Mesothelial cell of epicardium (in vitro differentiated cells): ENCODE measurements at places on chromosomes 7 and 10. TPM values are rescaled to one million over a fixed set of nuclear protein-coding genes. Genes with fewer than 3 reads are reported as not detected.

DNA sequence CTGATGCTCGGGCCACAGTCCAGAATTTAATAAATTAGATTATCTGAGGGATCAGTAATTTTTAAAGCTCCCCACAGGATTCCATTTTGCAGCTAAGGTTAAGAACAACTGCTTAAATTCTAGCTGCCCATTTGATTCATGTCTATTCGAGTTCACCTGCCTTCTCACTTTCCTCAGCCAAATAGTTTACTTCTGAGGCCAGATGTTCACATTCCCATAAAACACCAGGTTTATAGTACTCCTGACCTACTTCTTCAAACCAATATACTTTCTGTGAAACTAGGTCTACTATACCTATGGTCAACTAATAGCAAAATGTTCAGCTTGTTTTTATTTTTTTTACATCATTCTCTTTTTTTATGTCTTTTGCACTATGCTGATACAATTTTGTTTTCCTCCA is 86.3 kb downstream of the GPR158 start:
- no peaks in the 10 kb centered on the region for H3K36me3 ChIP-seq
- peaks cover 26% of the 10 kb centered on the region for H3K4me1 ChIP-seq
- DNase-seq = no peak
- H3K27ac ChIP-seq = peak overlapping the region; percentile 32
- no peaks in the 10 kb centered on the region for H3K27me3 ChIP-seq

- H3K4me1 ChIP-seq = peaks cover 71% of the 10 kb centered on the region
- H3K36me3 ChIP-seq = no peaks in the 10 kb centered on the region
- no peak for DNase-seq
- peak overlapping the region; percentile 42 for H3K4me3 ChIP-seq
- peak overlapping the region; percentile 93 for H3K27ac ChIP-seq
Measured at GRCh38 chr10:95459446-95460045, 101.6 kb downstream of the SORBS1 start.

DNA sequence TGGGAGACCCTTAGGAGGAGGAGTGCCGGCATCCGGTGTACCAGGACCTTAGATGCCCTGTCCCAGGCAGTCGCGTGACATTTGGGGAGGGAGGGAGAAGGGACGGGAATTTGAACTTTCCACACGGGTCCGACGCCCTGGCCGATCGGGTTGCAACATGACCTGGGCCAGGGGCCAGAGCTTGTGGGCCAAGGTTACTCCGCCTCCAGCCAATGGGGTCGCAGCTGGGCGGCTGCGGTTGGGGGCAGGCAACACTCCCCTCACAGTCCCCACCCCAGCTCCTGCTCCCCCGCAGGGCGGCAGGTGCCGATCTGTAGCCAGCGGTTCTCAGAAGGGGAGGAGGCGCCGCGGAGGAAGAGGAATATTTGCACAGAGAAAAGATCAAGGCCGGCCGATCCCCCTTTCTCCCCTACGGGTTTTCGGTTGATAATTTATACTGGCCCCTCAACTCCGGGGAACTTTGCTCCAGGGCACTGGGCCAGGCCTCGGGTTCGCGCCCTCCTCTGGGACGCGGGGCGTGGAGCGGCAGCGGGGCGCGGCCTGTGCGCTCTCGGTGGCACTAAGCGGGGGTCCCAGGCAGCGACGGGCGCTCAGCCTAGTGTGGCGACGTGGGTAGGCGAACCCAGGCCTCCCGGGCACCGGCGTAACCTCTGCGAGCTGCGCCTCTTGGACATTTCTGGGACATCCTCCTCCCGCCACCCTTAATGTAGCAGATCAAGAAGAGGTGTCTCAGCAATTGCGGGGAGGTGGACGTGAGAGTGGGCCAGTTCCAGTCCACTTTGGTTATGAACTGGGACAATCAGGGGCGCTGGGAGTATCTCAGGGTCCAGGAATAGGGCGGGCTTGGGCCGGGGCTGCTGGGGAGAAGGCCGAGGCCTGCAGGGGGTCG is 1.2 kb downstream of the MLXIPL start:
- peaks cover 68% of the 10 kb centered on the region for H3K27me3 ChIP-seq
- DNase-seq = no peak
- no peak overlapping the region for H3K27ac ChIP-seq
- H3K4me3 ChIP-seq = peak overlapping the region; percentile 55
- H3K4me1 ChIP-seq = peaks cover 8% of the 10 kb centered on the region
- H3K36me3 ChIP-seq = no peaks in the 10 kb centered on the region

DNA sequence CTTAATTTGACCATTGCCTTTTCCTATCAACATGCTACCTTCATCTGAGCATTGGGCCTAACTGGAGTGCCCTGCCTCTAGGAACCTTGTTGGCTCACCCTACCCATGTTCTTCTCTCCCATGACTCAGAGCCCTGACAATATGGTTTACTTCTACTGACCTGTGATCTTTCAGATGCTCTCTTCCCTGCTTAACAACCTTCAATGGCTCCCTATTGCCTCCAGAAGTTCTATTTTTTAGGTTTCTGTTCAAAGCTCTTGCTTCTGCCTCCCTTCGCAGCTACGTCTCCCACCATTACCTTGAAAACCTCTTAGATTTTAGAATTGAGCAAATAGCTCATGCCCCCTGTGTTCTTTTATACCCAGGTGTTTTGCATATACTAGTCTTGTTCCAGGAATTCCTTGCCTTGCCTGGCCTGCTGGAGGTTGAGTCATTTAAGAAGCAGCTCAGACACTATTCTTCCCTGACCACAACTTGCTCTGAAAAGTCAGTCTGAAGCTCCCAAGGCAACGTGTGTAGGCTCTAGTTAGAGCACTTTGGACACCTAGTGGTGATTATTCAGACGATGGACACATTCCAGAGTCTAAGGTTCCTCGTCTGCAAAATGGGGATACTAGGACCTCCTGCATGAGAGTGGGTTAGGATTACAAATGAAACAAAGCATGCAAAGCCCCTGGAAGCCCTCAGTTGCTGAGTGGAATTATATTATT is 64.4 kb upstream of the EMX2 start:
- no peaks in the 10 kb centered on the region for H3K4me1 ChIP-seq
- DNase-seq = no peak
- no peaks in the 10 kb centered on the region for H3K36me3 ChIP-seq
- H3K4me3 ChIP-seq = no peak overlapping the region
- peaks cover 61% of the 10 kb centered on the region for H3K27me3 ChIP-seq
- no peak overlapping the region for H3K27ac ChIP-seq

- no peak for DNase-seq
- no peak overlapping the region for H3K4me3 ChIP-seq
- no peak overlapping the region for H3K27ac ChIP-seq
Measured at GRCh38 chr7:1607696-1608095, 37.9 kb upstream of the PSMG3 start.

Gene TRIM50
- not detected in 3 replicates for total RNA-seq

Gene SLIT1
- total RNA-seq = 0.27 to 0.40 TPM (median 0.40 TPM) in 3 replicates

Gene GIMAP5
- not detected in 3 replicates for total RNA-seq

- peaks cover 2% of the 10 kb centered on the region for H3K4me1 ChIP-seq
- H3K27ac ChIP-seq = no peak overlapping the region
- no peak for DNase-seq
- no peaks in the 10 kb centered on the region for H3K27me3 ChIP-seq
- H3K4me3 ChIP-seq = no peak overlapping the region
- H3K36me3 ChIP-seq = no peaks in the 10 kb centered on the region
Measured at GRCh38 chr7:10266976-10267375, 706.7 kb upstream of the PHF14 start.

Gene OR2A1
- total RNA-seq = 0.24 to 0.27 TPM (median 0.27 TPM) in 3 replicates

- H3K4me1 ChIP-seq = peaks cover 8% of the 10 kb centered on the region
- no peak overlapping the region for H3K27ac ChIP-seq
- DNase-seq = no peak
Measured at GRCh38 chr10:70174058-70174741, 3.9 kb upstream of the SAR1A start.

DNA sequence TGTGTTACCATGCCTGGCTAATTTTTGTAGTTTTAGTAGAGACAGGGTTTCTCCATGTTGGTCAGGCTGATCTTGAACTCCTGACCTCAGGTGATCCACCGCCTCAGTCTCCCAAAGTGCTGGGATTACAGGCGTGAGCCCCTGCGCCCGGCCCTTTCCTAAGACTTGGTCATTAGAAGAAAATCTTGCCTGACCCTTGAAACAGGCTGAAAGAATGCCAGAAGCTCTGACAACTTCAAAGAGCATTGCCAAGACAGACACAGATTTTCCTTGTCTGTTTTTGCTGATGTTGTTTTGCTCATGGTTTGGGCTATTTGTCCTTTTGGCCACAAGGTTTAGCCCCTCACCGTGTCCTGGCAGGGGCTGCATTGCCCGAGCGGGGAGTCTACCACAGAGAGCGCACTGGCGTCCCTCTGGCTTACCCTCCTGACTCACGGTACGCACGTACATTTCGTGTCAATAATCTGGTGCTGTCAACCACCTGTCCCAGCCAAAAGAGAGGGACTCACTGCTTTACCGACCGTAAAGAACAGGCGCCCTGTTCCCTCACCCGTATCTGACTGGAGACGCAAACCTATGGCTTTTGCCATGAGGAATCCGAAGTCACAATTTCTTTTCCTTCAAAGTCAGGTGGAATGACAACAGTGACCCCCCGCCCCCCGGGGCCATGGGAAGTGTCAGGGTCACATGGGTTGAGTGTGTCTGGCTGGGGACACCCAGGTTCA is 10.1 kb upstream of the INPP5A start:
- no peaks in the 10 kb centered on the region for H3K27me3 ChIP-seq
- no peak overlapping the region for H3K27ac ChIP-seq
- DNase-seq = no peak

DNA sequence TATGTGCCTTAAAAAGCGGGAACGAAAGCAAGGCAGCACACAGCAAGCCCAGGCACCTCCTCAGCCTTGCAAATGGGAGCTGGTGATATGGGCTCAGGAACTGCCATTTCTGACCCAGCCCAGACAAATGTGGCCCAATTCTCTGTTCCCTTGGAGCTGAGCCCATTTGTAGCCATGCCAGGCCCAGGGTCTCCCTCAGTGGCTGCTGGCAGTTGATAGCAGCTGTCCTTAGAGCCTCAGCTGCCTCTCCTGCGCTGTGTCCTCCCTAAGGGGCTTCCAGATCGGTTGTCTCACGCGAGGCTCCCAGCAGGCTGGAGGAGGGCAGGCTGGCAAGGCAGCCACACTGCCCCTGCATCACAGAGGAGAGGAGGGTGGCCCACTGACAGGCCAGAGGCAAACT is 275.8 kb downstream of the KCNMA1 start:
- H3K36me3 ChIP-seq = no peaks in the 10 kb centered on the region
- H3K4me3 ChIP-seq = no peak overlapping the region
- DNase-seq = no peak
- H3K27me3 ChIP-seq = no peaks in the 10 kb centered on the region

Gene NAT16
- not detected in 3 replicates for total RNA-seq

Gene NPVF
- total RNA-seq = not detected in 3 replicates

DNA sequence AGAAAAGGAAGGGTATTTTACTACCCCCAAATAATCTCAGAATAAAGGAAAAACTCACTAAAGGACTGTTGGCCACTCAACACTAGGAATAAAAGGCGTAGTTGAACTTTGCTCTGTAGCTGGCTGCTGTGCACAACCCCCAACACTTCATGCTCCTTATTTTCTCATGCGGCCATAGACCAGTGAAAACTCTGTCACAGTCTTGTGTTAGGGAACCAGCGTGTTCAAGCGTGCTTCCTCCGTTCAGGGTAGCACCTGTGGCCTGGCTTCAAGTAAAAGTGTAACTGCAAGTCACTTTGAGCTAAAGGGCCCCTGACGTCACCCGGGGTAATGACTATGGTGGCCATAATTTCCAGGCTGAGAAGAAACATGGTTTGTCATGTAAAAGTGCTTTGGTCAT is 27.0 kb downstream of the BLNK start:
- H3K27ac ChIP-seq = no peak overlapping the region
- H3K4me1 ChIP-seq = no peaks in the 10 kb centered on the region
- no peak overlapping the region for H3K4me3 ChIP-seq
- H3K27me3 ChIP-seq = no peaks in the 10 kb centered on the region
- no peak for DNase-seq

- H3K27ac ChIP-seq = no peak overlapping the region
- no peaks in the 10 kb centered on the region for H3K36me3 ChIP-seq
- H3K4me1 ChIP-seq = peaks cover 15% of the 10 kb centered on the region
- DNase-seq = no peak
- no peak overlapping the region for H3K4me3 ChIP-seq
Measured at GRCh38 chr7:70881167-70881847, 250.6 kb upstream of the GALNT17 start.
